ENCODE measurements at places on chromosomes 2 and 18. TPM values are rescaled to one million over a fixed set of nuclear protein-coding genes. Genes with fewer than 3 reads are reported as not detected.

SERPINB4 gene
- total RNA-seq: not detected

DNA sequence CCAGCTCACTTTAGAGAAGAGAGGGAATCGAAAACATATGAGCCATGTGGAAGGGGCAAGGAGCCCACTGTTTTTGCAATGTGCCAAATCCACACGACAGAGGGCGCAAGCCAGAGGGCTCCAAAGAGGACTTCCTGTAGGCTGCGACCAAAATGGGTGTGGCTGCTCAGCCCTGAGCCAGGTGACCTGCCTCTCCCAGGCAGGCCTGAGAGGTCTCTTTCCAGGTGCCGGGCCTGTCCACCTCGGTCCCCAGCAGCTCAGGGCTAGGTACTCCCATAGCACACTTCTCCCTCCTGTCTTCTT lies 153.8 kb downstream of the TTC32 start:
- H3K4me3 ChIP-seq: no peak overlapping the region
- no peaks in the 10 kb centered on the region for H3K4me1 ChIP-seq
- no peak for DNase-seq
- no peaks in the 10 kb centered on the region for H3K36me3 ChIP-seq

- no peak overlapping the region for H3K27ac ChIP-seq
- peaks cover 22% of the 10 kb centered on the region for H3K27me3 ChIP-seq
- H3K4me1 ChIP-seq: no peaks in the 10 kb centered on the region
- H3K4me3 ChIP-seq: no peak overlapping the region
- DNase-seq: no peak
- no peaks in the 10 kb centered on the region for H3K36me3 ChIP-seq
These were observed 2.1 kb upstream of the TCF7L1 start for GRCh38 chr2:85131116-85131515.

ST6GAL2 gene
- total RNA-seq: 1.7 TPM

DNA sequence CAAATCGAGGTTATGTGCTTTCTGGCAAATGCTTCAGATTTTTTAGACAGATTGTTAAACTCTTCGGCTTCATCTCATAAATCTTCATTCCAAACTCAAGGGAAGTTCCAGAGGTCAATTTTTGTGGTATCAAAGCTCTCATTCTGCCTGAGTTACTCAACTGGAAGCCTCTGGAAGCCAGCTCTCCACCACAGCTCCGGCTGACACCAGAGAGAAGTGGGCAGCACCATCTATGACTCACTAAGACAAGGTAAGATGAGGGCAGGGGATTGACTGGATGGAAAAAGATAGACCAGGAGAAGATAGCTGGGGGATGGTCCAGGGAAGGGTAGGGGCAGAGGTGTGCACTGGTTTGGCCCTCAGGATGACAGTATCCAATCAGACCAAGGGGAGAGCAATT lies 137.3 kb upstream of the HNRNPA3 start:
- H3K36me3 ChIP-seq: no peaks in the 10 kb centered on the region
- H3K27ac ChIP-seq: no peak overlapping the region
- H3K4me1 ChIP-seq: no peaks in the 10 kb centered on the region
- no peak overlapping the region for H3K4me3 ChIP-seq

DNA sequence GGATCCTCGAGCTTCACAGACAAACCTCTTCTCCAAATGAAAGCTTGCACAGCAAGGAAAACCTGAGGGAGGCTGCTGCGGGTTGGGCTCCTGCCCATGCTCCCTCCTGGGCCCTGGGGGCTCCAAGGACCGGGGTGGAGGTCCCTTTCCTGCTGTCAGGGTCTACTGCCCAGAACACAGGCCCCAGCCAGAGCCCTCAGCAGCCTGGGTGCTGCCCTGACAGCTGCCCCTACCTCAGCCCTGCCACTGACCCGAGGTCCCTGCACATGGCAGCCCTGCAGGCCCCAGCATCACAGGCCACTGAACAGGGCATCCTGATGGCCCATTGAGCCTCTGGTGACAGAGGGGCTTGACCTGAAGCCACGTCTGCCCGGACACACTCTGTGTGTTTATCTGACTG lies 41.0 kb downstream of the CROCC2 start:
- no peak overlapping the region for H3K27ac ChIP-seq
- no peak for DNase-seq

Data from colonic mucosa (tissue), 4 donors.